Activated T-helper 1 cell treated with anti-CD3 and anti-CD28 coated beads, Interleukin-12 subunit alpha, Interleukin-12 subunit beta, Interleukin-2, Interleukin-4 antibody, amounts not matched to agents 30 ng/mL and 10 ng/mL and 1 ng/mL, durations not matched to agents 14 hours and 24 hours and 36 hours (primary cell): ENCODE measurements at places on chromosomes 6 and 20. TPM values are rescaled to one million over a fixed set of nuclear protein-coding genes. Genes with fewer than 3 reads are reported as not detected.

RIPPLY2 gene
- total RNA-seq: not detected in 2 replicates

TLDC2 gene
- not detected in 2 replicates for total RNA-seq

LIN28B gene
- total RNA-seq: not detected in 2 replicates

TRIM40 gene
- total RNA-seq: not detected in 2 replicates

SYNDIG1 gene
- not detected in 2 replicates for total RNA-seq

CLIC5 gene
- total RNA-seq: 1.3 and 1.5 TPM in 2 replicates

SLC44A4 gene
- total RNA-seq: 0.12 TPM in 1 of 2 replicates, not detected in the other

PACSIN1 gene
- total RNA-seq: not detected in 2 replicates

DPPA5 gene
- not detected in 2 replicates for total RNA-seq

SLC26A8 gene
- total RNA-seq: not detected in 2 replicates

WRNIP1 gene
- total RNA-seq: 47.5 and 51.3 TPM in 2 replicates

LRRN4 gene
- not detected in 2 replicates for total RNA-seq

VEGFA gene
- total RNA-seq: 42.3 and 43.2 TPM in 2 replicates

ESF1 gene
- 30.3 and 32.1 TPM in 2 replicates for total RNA-seq

ENPP5 gene
- total RNA-seq: not detected in 2 replicates

POM121L2 gene
- total RNA-seq: not detected in 2 replicates

KIAA0408 gene
- 14.7 and 16.9 TPM in 2 replicates for total RNA-seq

GABRR1 gene
- total RNA-seq: not detected in 2 replicates

IP6K3 gene
- total RNA-seq: not detected in 2 replicates

MEA1 gene
- 89.3 and 92.7 TPM in 2 replicates for total RNA-seq

MRPS10 gene
- total RNA-seq: 48.8 and 49.7 TPM in 2 replicates

DDAH2 gene
- 4.9 and 5.7 TPM in 2 replicates for total RNA-seq

PDE10A gene
- total RNA-seq: not detected in 2 replicates

ZSCAN31 gene
- 1.0 and 1.2 TPM in 2 replicates for total RNA-seq

NRN1 gene
- total RNA-seq: 2.8 and 3.0 TPM in 2 replicates

NEDD9 gene
- 53.2 and 62.1 TPM in 2 replicates for total RNA-seq

ARFGAP1 gene
- total RNA-seq: 102 and 107 TPM in 2 replicates

FAM217A gene
- not detected in 2 replicates for total RNA-seq

PSORS1C2 gene
- not detected in 2 replicates for total RNA-seq

TRIM15 gene
- 0.39 and 0.59 TPM in 2 replicates for total RNA-seq

COL19A1 gene
- not detected in 2 replicates for total RNA-seq

PPP2R5D gene
- 52.1 and 53.4 TPM in 2 replicates for total RNA-seq

SMIM29 gene
- 14.3 and 15.0 TPM in 2 replicates for total RNA-seq

SALL4 gene
- 0.54 and 1.0 TPM in 2 replicates for total RNA-seq

RAET1E gene
- total RNA-seq: not detected in 2 replicates

TTLL9 gene
- total RNA-seq: not detected in 2 replicates

CTNNBL1 gene
- 93.5 and 105 TPM in 2 replicates for total RNA-seq

RAET1L gene
- not detected in 2 replicates for total RNA-seq

C20orf144 gene
- 0.22 and 0.29 TPM in 2 replicates for total RNA-seq

GJA1 gene
- not detected in 2 replicates for total RNA-seq

BNIP5 gene
- not detected in 2 replicates for total RNA-seq

MKKS gene
- total RNA-seq: 6.7 and 7.5 TPM in 2 replicates

TMEM217 gene
- total RNA-seq: 7.7 and 9.9 TPM in 2 replicates

HAO1 gene
- not detected in 2 replicates for total RNA-seq

BPI gene
- total RNA-seq: not detected in 2 replicates

PBOV1 gene
- not detected in 2 replicates for total RNA-seq

STK4 gene
- 149 and 155 TPM in 2 replicates for total RNA-seq

SRPK1 gene
- 149 and 182 TPM in 2 replicates for total RNA-seq

ARFGEF3 gene
- 0.22 and 0.29 TPM in 2 replicates for total RNA-seq
